ENCODE measurements at places on chromosomes 13 and 19.

- DNase-seq: no peak
These were observed 48.0 kb downstream of the COMP start for GRCh38 chr19:18742838-18743783.

DNA sequence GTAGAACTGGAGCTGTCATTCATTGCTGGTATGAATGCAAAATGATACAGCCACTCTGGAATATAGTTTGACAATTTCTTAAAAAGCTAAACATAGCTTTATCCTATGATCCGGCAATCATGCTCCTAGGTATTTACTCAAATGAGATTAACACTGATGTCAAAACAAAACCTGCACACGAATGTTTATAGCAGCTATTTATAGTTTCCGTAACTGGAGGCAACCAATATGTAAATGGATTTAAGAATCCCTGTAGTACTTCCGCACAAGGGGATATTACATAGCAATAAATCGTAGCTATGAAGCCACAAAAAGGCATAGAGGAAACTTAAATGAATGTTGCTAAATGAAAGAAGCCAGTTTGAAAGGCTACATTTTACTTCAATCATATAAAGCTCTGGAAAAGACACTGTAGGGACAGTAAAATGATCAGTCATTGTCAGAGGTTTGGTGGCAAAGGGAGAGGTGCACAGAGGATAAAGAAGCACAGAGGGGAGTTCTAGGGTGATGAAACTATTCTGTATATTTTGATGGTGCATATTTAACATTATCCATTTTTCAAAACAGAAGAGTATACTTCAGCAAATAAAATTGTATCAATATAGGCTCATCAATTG, 1893.0 kb upstream of the PCDH20 start:
- DNase-seq: no peak

DNA sequence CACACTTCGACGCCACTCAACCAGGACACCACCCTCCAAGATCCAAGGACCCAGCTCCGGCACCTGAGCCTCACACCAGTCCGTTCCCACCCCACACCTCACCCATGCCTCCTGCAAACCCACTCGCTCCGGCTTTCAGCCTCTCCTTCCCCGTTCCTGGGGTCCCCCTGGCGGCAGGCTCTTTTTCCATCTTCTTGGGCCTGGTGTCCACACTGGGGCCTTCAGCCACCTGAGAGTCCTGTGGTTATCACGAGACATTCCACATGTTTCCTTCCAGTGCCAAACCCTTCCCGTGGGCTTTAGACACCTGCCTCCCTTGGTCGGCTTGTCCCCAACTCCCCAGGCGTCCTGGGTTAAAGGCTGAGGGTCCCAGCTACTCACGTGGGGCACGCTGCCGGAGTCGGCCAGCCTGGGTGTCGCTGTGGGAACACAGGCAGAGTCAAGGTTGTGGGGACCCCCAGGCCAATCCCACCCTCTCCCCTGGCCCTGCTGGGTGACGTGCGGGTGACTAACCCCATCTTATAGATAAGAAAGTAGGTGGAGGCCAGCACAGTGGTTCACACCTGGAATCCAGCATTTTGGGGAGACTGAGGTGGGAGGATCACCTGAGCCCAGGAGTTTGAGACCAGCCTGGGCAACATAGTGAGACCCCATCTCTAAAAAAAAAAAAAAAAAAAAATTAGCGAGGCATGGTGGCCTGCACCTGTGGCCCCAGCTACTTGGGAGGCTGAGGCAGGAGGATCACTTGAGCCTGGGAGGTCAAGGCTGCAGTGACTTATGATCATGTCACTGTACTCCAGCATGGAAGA, 1.9 kb downstream of the JSRP1 start:
- DNase-seq: peak; percentile 47

DNA sequence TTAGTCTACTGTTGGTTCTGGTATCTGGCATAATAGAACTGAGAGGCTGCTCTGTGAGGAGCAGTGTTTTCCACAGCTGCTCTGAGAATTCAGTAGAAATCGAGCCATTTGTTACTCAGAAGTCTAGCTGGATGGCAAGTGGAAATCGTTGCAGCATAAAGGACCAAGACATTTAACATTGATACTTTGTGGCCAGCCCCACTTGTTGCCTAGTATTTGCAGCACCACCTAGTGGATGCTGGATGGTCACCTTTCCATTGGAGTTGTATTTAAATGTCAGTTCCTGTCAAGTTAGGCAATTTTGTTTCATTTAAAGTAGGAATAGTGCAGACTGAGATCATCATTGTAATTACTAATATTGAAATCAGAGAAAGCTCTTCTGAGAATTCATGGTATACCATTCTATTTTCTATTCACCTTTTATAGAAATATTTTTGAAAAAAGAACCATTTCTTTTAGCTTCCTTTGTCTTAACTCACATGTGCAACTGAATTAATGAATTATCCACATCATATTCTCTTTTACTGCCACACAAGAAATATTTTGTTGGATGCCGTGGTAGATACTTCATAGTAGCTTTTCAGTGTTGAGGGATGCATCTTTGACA, 64.6 kb downstream of the PDS5B start:
- DNase-seq: peak; percentile 70

DNA sequence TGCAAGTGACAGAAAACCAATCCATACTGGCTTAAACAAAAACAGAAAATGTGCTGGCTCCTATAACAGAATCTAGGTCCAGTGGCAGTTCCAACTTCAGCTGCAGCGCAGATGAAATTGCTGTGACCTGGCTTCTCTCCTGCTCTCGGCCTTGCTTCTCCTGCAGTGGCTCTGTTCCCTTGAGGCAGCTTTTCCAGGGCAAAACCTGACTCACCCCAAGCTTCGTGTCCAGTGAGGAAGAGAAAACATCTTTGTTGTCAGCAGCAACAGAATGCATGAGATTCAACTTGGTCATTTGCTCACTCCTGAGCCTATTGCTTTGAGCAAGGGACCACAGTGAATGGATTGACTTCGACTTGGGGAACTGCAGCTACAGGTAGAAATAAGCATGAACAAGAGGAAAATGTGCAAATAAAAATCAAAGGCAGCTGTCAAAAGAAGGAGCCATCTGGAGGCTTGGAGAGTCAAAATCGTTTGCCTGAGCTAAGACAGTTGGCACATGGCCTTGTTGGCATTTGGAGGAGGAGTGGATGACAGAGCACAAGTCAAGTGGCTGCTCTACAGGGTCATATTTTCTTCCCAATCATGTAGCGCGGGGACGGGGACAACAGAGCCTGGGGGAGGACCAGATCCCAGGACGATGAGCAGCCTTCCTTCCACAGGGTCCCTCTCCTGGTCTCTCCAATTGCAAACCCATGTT, 523.4 kb downstream of the FGF9 start:
- no peak for DNase-seq

GRCh38 chr19:18496167-18496979, 25.5 kb downstream of the ELL start:
- DNase-seq: peak; percentile 86

- no peak for DNase-seq
These were observed 74.0 kb downstream of the PDS5B start for GRCh38 chr13:32660227-32660626.

DNA sequence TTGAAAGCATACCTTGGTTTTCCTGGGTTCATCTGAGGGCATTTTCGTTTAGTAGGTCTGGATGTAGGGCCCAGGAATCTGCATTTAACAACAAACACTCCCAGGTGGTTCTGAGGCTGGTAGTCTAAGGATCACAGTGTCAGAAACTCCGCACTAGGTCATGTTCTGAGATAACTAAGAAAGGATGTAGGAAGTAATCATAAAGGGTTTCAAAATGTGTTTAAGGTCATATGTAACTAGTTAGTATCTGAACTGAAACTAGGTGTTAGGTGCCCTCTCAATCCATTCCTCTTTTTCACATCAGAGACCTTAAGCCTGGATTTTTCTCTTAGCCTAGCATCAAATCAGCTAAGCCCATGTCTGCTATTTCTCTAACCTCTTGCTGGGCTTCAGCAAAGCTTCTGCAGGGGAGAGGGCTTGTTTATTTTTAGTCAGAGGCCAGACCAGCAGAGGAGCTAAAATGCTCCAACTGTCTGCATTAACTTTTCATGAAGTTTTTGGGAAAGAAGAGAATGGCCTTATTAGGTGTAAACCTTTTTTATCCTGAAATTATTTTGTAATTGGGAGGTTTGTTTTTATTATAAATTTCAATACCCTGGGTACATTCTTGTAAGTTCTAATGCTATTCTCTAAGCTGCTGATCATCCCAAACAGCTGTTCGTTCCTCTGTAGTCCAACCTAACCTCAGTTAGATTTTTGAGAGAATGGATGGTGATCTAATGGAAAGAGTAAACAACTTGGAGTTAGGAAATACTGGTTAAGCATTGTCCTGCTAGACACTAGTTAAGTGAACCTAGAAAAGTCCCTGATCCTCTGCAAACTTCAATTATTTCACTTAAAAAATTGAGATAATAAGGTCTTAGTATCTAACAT, 262.8 kb upstream of the RFC3 start:
- DNase-seq: peak; percentile 13

- DNase-seq: no peak
These were observed 247.3 kb upstream of the SOX21 start for GRCh38 chr13:94959626-94960025.

DNA sequence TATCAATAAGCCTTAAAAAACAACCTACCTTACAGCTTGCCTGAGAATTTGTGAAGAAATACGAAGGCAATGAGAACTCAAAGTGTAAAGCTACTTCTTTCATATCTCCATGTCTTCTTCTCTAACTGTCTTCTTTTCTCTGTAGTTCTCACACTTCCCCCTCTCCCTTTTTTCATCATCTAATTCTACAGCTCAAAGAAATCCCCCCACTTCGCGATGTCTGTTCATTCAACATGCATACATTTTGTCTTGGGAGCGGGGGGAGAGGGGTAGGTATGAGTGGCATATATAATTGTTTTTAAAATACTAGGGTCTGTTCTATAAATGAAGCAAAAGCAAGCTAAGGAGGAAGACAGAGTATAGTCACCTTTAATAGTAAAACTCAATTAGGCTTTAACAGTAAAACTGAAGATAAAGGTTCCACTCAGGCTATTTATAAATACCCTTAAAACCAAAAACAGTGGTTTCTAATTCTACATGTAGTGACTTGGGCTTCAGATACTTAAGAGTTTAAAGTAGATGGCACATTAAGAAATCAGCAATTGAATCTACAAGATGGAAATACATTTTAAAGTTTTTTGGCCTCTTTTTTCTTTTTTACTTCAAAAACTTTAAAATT, 106.9 kb downstream of the KLF12 start:
- no peak for DNase-seq

- DNase-seq: peak; percentile 81
These were observed 82.0 kb downstream of the SIPA1L3 start for GRCh38 chr19:37988758-37989635.

DNA sequence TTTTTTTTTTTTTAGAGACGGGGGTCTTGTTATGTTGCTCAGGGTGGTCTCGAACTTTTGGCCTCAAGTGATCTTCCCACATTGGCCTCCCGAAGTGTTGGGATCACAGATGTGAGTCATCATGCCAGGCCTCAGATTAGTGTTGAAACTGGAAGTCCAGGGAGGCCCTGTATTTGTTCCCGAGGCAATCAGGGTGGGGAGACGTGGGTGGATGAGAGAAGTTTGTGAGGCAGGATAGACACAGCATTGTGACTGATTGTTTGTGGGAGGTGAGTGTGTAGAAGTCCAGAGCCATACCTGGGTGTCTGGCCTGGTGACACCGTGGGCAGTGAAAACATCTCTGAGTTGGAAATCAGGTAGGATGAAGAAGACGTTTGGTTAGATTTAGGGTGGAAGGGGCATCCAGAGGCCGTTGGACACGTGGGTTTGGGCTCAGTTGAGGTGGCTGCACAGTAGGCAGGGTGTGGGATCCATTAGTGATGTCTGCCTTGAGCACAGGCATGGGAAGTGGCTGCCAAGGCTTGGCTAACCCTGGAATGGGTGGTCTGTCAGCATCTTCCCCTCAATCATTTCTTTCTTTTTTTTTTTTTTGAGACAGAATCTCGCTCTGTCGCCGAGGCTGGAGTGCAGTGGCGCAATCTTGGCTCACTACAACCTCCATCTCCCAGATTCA, 12.4 kb downstream of the RTN2 start:
- DNase-seq: peak; percentile 49

DNA sequence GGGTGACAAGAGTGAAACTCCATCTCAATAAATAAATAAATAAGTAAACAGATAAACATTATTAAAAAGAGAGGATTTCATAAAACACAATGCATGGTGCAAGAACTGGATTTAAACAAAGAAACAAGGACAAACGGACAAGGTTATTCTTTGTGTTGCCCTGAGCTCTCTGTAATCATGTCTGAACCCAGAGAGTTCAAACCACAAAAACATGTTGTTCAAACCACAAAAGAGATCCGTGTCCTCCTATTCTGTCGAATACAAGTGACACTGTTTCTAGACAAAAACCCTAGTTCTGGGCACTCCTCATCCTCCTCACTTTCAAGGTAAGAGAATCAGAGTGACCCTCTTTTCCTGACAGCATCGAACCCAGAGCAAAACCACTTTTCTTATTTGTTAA, 4.6 kb upstream of the TPRX2 start:
- no peak for DNase-seq

- no peak for DNase-seq
These were observed 16.9 kb upstream of the CD22 start for GRCh38 chr19:35311901-35312665.

GRCh38 chr19:46866407-46867136, 5.8 kb downstream of the ARHGAP35 start:
- peak; percentile 41 for DNase-seq

DNA sequence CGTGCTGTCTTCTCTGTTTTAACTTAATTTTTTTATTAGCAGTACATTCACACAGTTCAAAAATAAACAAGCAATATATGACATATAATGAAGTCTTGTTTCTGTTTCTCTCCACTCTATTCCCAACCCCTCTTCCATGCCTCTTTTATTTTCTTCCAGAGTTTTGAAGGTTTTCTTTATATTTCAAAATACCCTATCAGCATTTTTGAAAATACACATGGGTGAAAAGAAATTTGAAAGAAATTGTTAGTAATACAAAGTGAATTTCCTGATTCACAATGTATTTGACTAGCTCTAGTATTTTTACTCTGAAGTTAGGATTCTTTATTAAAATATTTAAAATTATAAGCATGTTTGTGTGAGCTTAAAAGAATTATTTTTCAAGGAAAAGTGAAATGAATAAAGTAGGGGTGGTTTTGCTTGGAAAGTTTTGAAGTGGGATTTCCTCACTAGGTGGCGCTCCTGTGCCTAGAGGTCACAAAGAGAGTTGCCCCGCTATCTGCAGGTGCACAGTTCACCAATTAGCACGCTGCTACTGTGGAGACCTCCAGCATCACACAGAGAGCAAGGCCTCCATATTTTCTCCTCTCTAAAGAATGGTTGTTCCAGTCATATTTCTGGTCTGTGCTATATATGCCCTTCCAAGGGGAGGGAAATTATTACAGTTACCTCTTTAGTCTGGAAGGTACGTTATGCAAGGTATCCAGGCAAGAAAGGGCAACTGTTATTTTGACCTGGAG, 37.6 kb downstream of the SOX21 start:
- DNase-seq: peak; percentile 43
